Dorsolateral prefrontal cortex (tissue), 122 donors: ENCODE measurements at places on chromosomes 1 and 21. TPM values are rescaled to one million over a fixed set of nuclear protein-coding genes. Genes with fewer than 3 reads are reported as not detected.

GRCh38 chr1:89890085-89890752 lies 69.4 kb downstream of the LRRC8D start:
- DNase-seq = no peak

Gene TENT5C
- 0.89 TPM for total RNA-seq

Gene LRRC7
- total RNA-seq = 122 TPM

DNA sequence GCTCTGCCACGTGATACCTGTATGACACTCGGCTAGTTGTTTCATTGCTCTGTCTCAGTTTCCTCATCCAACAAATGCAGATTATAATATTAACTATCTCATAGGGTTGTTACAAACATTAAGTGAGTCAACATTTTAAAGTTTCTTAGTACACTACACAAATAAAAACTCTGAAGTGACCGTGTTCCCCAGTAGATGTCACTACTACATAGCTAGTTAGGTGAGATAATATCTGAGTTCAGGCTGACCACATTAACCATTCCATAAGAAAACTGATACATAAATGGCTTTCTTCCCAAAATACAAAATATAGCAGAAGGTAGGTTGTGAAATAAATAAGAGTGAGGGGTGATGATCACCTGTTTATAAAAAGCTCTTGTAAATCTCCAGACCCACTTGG lies 214.1 kb downstream of the NUF2 start:
- DNase-seq = no peak

- peak; percentile 89 for DNase-seq
These were observed 2.0 kb downstream of the ADAMTS1 start for GRCh38 chr21:26842974-26843932.
